ENCODE measurements at places on chromosomes 7 and 10.
A peak's percentile ranks its signal among the peaks of the same experiment; 100 is the strongest.

- no peak for DNase-seq
These were observed 154.7 kb downstream of the PTPN20 start for GRCh38 chr10:47065903-47066302.

DNA sequence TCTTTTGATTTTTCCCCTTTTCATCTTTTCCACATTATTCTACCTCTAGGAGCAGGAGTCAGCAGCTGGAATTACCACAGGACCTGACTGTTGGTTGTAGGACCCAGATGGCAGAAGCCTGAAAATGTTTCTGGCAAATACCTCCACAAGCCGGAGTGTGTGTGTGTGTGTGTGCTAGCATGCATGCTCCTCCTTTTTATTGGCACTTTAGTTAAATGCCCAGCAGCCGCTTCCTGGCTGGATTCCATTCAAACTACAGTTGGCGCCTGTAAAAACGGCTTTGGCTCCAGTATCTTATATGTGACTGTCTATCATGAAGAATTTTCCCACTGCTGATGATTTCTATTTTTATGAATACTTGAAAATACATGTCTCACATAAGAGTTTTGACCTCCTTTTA is 319.7 kb upstream of the SP4 start:
- no peak for DNase-seq

DNA sequence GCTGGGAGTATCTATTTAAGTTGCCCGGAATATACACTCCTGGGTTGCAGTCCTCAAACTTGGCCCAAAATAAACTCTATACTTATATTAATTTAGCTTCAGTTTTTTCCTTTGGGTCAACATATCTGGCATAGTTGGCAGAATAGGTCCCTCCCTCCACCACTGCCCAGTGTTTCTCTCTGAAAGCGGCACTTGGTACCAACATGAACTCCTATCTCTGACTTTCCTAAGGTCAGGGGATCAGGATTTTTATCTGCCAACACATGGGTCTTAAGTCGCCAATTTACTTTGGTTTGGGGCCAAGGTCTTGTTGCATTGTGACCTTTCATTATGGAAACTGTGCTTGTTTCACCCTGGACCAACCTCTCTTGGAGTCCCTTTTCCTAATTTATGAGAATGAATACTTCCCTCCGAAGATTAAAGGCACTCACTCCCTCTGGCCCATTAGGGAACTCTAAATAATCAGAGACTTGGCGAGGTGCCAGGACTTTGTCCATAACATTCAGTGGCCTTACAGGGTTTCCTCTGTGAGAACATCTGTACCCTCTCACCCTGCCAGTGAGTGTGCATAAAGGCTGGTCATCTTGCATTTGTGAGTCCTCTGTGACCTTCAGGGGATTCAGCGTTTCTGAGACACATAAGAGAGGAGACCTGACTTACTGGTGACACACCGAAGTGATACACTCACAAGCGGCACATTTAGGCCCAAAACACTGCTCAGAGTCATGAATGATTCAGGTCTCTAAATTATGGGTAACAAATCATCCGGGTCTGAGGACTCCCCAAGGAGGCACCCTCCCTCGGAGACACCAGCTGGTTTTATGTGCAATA is 19.7 kb upstream of the FKBP9 start:
- no peak for DNase-seq

DNA sequence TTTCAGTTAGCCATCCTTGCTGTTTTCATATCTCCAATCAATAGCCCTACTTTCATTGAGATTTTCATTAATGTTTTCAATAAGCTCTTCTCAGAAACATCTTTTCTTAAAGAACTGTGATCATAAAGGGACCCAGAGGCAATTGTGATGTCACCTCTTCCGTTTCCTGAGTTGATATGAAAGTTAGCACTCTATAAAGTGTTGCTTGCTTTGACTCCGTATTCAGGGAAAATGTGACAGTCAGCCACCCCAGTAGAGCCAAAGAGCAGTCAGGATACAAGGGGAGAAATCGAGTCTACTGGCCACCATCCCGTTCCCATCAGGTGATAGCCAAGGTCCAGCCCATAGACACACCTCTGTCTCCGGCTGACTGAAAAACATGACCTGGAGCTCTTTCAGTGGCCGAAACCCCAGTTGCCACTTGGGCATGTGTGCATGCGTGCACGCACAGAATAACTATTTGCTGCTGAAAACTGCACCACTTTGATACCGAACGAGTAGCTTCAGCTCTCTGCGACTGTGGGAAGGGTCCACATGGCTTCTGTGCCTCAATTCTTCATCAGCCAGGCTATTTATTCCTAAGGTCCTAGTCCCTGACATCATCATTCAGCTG is 291.4 kb downstream of the USP6NL start:
- DNase-seq: no peak

DNA sequence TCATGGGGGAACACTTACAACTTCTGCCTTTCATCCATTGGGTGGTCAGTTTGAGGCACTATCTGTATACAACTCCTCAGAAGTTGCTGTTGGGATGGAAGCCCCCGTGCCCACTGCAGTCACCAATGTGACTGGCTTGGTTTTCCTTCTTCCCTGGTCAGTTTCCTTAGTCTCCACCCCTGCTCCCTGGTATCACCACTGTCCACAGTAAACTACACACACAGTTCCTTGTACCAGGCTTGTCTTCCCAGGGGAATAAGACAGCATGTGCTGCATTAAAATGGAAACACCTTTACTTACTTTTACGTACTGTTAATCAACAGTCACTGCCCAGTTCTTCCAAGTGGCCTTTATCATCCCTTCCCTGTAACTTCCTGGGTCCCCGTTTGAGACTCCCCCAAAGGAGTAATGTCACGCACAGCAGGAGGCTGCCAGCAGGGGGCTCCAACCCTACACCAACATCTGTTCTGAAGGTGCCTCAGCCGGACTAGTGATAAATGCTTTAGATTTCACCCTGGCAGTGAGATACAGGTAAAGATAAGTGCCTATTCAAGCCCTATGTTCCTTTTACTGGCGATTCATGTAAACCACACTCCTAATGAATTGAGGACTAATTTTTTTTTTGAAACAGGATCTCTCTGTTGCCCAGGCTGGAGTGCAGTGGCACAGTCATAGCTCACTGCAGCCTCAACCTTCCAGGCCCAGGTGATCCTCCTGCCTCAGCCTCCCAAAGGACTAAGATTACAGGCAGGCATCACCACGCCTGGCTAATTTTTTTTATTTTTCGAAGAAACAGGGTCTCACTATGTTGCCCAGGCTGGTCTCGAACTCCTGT is 45.3 kb upstream of the PIK3AP1 start:
- peak; percentile 78 for DNase-seq

- DNase-seq: no peak
These were observed 70.3 kb upstream of the RSU1 start for GRCh38 chr10:16887565-16887964.

DNA sequence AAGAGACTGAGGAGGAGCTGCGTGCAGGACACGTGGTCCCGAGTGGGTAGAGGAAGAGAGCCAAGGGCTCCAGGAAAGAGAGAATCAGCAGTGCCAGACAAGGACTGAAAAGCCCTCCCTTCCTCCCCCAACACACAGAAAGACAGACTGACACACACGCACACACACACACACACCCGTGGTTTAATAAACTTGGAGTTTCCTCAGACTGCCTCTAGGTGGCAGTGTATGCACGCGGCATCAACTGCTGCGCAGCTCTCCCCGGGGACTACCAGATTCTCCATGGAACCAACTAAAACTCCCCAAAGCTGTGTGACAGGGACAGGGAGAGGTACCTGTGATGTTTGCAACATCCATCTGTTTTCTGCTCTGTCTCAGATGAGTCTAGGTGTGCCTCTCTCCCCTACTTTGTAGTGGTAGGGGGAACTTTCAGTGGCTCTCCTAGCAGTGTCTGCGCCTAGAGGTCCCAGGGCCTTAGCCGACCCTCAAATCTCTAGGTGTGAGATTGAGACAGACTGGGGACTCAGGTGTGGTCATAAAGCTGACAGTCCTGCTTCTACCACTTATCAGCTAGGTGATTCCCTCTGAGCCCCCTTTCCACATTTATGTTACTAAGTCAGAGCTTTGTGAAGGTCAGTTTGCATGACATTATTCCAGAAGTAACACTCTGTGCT is 9.3 kb upstream of the TSPAN14 start:
- DNase-seq: peak; percentile 72

DNA sequence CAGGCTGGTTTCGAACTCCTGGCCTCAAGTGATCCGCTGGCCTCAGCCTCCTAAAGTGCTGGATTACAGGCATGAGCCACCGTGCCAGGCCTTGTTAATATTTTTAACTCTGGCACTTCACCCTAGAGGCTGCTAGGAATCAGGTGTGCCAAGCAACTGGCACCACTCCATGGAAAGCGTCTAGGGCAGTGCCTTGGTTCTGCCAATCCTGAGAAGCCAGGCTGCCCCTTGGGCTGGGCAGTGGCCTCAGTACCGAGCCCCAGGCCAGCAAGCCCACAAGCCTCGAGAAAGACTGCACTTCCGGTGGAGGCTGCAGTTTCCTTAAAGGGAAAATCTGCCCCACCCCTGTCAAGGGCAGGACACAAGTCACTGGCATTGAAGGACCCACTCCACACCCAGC is 11.3 kb downstream of the ALKBH4 start:
- no peak for DNase-seq

All from CD4-positive, alpha-beta T cell treated with Interleukin-6 for 4 hours (primary cell).